ENCODE measurements at places on chromosomes 6 and 20.

GRCh38 chr6:124958759-124959354 is 3.4 kb upstream of the RNF217 start:
- DNase-seq, result no peak

GRCh38 chr6:81623106-81623759 is 129.2 kb downstream of the TENT5A start:
- no peak for DNase-seq

GRCh38 chr20:52783769-52784168 is 188.4 kb upstream of the TSHZ2 start:
- DNase-seq, result no peak

DNA sequence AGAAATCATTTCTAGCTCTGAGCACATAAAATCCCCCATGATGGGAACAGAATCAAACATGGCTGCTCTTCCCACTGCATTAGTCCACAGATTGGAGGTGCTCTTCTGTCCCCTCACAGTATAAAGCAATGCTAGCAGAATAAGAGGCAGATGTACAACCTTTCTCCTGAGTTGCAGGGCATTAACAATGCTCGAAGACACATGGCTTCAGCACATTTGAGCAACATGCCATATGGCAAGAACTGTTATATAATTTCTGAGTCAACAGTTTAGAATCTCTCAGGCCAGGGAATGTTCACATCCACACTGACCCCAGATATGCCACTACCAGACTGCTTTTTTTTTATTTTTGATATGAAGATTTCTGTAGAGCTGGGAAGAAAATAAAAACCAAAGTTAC is 119.6 kb downstream of the KIF13A start:
- no peak for DNase-seq

- DNase-seq, result no peak
Observed at GRCh38 chr20:39129523-39129922, 167.4 kb downstream of the DHX35 start.

DNA sequence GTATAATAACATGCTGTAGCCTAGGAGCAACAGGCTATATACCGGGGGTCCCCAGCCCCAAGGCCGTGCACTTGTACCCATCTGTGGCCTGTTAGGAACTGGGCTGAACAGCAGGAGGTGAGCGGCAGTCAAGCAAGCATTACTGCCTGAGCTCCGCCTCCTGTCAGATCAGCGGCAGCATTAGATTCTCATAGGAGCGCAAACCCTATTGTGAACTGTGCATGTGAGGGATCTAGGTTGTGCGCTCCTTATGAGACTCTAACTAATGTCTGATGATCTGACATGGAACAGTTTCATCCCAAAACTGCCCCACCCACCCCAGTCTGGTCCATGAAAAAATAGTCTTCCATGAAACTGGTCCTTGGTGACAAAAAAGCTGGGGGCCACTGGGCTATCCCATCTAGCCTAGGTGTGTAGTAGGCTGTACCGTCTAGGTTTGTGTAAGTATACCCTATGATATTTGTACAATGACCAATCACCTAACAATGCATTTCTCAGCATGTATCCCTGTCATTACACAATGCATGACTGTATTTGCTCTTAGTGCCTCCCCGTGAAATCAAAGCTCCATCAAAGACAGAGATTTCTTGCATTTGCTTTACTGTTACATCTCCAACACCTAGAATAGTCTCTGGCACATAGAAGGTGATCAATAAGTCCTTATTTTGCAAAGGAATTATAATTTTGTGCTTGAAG is 30.8 kb downstream of the NHSL1 start:
- no peak for DNase-seq

DNA sequence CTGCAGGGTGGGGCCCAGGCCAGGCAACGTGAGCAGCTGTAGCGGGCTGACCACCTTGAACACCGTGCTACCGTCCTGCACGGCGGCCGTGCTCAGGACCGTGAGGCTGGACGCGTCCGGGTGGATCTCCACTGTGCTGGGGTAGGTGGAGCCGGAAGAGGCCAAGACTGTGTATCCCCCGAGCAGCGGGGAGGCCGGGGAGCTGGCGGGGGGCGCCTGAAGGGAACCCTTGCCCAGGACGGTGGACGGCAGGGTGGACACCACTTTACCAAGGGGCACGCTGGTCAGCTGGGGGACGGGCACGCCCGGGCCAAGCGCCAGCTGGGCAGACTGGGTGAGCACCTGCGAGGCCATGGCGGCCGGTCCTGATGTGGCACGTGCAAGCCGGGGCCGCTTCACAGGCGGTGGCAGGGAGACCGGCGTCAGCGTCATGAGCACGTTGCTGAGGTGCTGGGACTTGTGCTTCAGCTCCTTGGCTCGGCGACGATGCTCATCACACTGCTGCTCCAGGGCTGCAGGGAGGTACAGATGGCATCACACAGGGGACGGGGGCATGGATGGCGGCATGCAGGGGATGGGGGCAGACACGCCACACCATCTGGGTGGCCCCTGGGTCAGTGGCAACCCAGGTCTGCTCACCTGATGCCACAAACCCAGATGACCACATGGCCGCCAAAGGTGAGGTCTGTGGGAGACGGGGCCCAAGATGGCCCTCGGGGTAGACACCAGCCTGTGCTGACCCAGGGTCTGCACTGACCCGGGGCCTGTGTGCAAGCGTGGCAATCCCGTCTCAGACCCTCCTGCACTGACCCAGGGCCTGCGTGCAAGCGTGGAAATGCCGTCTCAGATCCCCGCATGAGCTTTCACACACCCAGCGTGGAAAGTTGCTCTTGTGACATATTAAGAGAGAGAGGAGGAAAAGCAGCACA is 16.4 kb upstream of the HELZ2 start:
- DNase-seq, result no peak

- DNase-seq, result no peak
Observed at GRCh38 chr6:84344005-84344404, 116.6 kb upstream of the CEP162 start.

- no peak for DNase-seq
Observed at GRCh38 chr20:52805843-52806242, 166.3 kb upstream of the TSHZ2 start.

DNA sequence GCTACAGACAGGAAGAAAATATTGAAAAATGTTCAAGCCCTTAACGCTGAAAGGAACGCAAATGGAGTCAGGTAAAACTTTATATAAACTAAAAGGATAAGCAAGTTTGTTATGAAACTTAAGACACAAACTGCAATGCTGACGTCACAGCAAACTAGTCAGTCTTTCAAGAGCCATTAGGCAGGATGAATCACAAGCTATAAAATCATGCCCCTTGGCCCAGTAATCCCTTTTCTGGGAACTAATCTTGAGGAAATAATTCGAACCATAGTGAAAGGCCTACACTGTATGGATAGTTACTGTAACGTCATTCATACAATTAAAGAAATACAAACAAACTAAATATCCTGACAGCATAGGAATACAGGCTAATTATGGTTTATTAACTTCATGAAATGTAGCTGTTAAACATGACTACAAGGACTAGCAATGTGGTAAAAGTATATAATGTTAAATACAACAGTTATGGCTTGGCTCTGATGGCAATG is 42.7 kb upstream of the HINT3 start:
- no peak for DNase-seq

- no peak for DNase-seq
Observed at GRCh38 chr6:168905451-168906090, 348.1 kb downstream of the THBS2 start.

GRCh38 chr20:34680586-34681175 is 3.8 kb upstream of the PIGU start:
- DNase-seq, result no peak

DNA sequence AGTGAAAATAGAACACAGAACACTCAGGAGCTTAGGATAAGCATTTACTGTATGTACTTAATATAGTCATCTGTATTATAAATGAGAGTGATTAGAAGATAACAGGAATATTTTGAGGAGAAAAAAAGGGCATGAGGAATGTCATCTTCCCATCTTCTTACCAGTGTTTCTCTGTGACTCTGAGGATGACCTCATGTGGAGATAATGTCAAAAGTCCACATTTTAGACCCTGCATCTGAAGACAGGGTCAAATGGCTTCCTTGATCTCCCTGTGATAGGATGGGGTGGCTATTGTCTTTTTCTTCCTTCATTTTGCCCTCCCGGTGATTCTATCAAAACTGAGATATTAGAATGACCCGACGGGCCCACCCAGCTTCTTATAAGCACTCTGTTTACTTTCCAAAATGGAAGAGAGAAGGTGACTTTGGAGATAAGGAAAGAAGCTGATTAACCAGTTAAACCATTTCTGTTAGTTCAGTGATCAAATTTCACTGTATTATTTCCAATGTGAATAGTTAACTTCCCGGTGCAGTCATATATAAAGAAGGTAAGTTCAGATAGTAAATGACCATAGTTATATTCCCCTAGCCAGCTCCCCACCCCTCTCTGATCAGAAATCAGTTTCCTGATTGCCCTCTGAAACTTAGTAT is 115.7 kb upstream of the SALL4 start:
- DNase-seq, result no peak

DNA sequence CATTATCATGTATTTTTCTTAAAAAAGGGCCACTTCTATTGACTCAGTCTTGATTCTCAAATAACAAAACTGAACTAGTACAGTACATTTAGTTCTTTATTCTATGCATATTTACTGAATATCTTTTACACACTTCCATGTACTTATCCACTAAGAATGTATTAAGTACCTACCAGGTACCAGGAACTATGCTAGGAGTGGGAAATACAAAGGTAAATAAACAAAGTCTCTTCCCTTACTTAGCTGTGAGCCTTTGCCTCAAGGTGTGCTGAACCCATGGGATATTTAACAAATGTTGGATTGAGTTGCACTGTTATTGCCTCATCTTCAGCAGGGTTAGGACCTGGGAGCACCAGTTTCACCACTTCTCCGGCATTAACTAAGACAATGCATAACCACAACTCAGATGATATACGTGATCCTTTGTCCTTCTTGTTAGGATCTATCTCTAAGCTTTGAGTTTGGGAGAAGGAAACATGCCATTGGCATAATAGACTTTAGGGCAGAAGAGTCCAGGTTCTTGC is 533.9 kb downstream of the TFAP2B start:
- DNase-seq, result no peak

- DNase-seq, result no peak
Observed at GRCh38 chr6:49551078-49551865, 804 bp downstream of the C6orf141 start.

GRCh38 chr6:36694616-36695015 is 3.0 kb upstream of the RAB44 start:
- no peak for DNase-seq

GRCh38 chr6:111921103-111921502 is 47.9 kb upstream of the FYN start:
- no peak for DNase-seq

DNA sequence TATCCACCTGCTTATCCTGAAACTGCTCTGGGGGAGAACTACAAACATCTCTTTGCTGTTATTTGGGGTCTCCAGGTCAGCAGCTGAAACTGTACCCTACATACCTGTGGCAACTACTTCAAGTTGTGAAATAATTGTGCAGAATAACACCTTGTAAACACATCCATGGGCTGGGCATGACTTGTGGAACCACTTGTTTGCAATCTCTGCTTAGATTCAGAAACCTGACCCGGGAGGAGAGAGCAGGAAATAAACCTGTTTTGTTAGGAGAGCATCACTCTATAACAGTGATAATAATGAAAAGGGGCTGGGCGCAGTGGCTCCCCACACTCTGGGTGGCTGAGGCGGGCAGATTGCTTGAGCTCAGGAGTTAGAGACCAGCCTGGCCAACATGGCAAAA is 183.1 kb downstream of the NFATC2 start:
- DNase-seq, result no peak

GRCh38 chr6:43833223-43833995 is 63.4 kb downstream of the VEGFA start:
- no peak for DNase-seq

DNA sequence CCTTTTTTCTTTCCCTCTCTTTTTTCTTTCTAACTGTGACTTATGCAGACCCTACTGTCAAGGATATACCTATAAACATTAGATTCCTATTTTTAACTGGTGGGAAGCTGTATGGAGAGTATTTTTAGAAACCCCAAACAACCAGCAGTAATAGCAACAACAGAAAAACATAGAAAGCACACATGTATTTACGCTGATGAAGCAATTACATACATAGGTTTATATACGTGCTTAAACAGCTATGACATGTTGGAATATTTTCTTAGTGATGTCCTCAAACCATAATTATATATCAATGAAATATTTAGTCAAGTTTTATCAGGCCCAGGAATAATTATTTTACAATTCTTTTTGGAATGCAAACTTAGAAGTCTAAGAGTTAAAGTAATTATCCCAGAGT is 294.3 kb upstream of the SOX4 start:
- no peak for DNase-seq

- no peak for DNase-seq
Observed at GRCh38 chr6:99838607-99839006, 155.4 kb downstream of the MCHR2 start.
